Stimulated activated CD4-positive, alpha-beta T cell treated with anti-CD3 and anti-CD28 coated beads, Interleukin-12 subunit alpha, Interleukin-12 subunit beta, amount 100 ng/mL, for 24 hours (primary cell): ENCODE measurements at places on chromosomes 3 and 15.

GRCh38 chr3:195696632-195697278 is 24.0 kb upstream of the MUC20 start:
- DNase-seq, result no peak

- no peak for DNase-seq
Observed at GRCh38 chr3:105349684-105350387, 16.9 kb upstream of the ALCAM start.

GRCh38 chr3:11691767-11692531 is 48.2 kb upstream of the VGLL4 start:
- no peak for DNase-seq

GRCh38 chr3:74271541-74271940 is 342.9 kb downstream of the CNTN3 start:
- no peak for DNase-seq

DNA sequence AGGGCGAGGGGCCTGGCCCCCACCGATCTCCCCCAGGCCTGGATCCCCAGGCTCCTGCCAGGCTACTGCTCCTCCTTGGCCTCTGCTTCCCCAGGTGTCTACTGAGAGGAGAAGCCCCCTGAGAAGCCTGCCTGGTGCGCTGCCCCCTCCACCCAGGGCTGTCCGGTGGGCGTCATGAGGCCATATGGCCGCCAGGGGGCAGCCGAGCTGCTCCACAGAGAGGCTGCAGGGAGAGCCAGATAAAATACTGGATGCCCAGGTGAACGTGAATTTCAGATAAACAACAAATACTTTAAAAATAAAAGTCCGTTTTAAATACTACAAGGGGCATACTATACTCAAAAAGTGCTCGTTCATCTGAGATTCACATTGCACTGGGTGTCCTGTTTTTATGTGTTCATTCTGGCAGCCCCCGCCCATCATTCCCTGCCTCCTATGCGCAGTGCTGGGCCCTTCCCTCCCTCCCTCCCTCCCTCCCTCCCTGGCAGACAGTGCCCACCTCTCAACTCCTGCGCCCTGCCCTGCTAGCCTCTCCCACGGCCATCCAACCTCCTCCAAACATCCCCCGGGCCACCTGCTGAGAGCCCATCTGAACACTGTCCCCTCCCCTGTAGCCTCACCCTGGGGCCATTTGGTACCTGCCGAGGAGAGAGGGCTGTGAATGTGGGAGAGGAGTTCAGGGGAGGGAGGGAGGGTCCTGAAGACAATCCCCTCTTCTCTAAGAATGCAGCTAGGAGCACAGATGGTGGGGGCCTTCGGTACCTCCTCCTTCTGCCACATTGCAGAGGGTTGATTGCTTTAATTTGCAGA is 29.6 kb downstream of the PSTPIP1 start:
- DNase-seq, result no peak

GRCh38 chr3:142319094-142319493 is 93.7 kb upstream of the GK5 start:
- no peak for DNase-seq

DNA sequence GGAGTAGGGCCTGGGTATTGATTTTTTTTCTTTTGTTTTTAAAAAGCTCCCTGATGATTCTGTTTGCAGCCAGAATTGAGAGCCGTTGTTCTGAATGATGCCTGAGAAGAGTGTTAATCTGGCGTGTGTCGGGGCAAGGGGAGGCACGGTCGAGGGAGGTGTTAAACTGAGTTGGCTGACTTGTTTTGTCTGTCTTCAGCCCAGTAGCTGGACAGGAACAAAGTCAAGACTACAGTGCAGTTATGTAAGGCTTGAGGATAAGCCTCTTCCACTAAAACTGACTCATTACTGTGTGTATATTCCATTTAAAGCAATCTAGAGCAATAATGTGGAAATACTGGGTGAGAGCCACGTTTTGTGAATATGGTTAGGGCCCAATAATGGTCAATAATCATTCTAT is 119.0 kb upstream of the DLG1 start:
- DNase-seq, result no peak

DNA sequence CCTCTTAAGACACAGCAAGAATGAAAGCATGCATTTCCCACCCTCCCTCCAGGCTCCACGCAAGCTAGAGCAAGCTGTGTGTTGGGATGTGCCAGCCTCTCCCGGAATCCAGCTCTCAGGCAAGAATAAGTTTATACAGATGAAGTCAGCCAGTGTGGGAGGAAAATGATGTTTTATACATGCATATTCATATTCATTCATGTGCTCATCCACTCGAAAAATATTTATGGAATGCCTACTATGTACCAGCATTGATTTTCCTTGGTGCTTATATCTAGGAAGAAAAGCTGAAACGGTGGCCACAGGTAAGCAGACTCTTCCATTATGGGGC is 62.7 kb downstream of the KLHL6 start:
- DNase-seq, result no peak

GRCh38 chr15:69891606-69892005 is 206.1 kb downstream of the TLE3 start:
- DNase-seq, result no peak

GRCh38 chr3:70532806-70533205 is 220.4 kb upstream of the MDFIC2 start:
- DNase-seq, result no peak

DNA sequence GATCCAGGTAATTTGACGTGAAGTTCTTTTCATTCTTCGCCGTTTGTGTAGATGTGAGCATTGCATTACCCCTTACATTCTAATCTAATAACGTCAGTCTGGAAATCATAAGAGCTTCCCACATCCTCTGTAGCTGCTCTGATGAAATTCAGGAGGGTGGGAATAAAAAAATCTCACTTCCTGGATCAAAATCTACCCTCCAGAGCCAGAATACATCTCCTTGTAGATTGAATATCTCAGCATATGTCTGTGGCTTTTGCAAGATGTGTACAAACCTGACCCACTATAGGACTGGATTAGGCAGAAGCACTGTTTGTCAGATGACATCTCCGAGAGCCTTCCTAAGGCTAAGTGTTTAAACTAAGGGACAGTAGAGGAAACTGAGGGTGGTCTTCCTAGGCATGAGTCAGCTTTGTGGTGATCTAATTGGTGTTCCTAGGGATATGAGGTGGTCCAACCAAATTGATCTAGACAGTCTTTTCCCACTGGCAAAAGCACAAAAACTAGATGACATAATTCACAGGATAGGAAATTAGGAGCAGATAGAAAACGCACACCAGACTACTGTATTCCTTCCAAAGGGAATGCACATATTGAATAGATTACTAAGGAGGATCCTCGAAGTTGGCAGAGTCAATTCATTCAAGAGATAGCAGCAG is 216.3 kb upstream of the LRTM1 start:
- DNase-seq, result no peak

- DNase-seq, result no peak
Observed at GRCh38 chr3:89932882-89933281, 825.5 kb downstream of the EPHA3 start.

- no peak for DNase-seq
Observed at GRCh38 chr3:188594139-188594538, 440.2 kb downstream of the LPP start.

GRCh38 chr3:123328851-123329635 is 119.8 kb downstream of the ADCY5 start:
- peak; percentile 74 for DNase-seq

DNA sequence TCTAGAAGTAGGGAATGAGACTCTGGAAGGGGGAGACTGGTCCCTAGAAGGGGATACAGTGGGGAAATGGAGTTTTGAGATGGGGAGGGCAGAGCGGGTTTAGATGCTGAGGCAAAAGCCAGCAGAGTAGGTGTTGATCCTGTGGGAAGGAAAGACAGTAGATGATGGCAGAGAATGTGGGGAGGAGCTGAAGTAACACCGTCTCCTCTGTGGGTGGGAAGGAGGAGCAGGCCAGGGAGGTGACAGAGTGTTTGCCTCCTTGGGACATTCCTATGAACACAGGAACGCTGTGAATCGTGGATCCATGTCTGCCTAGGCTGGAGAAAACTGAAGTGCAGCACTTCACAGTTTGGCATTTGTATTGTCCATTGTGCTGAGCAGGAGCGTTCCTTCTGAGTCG is 20.4 kb downstream of the GRK7 start:
- DNase-seq, result no peak

DNA sequence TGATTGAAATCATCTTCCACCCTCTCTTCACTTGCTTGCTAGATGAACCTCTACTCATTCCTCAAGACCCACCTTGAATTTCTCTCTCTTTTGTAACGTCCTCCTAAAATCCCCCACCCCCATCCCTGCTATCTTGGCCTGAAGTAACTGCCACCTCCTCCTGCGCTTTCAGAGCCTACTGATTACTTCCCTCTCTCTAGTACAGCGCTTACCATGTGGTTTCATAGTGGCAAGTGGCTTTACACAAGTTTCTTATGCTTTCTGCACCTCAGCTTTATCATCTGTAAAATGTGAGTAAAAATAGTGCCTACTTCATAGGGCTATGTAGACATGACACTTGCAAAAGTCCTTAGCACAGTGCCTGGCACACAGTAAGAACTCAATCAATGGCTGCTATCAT is 28.7 kb upstream of the DAZL start:
- DNase-seq, result no peak

DNA sequence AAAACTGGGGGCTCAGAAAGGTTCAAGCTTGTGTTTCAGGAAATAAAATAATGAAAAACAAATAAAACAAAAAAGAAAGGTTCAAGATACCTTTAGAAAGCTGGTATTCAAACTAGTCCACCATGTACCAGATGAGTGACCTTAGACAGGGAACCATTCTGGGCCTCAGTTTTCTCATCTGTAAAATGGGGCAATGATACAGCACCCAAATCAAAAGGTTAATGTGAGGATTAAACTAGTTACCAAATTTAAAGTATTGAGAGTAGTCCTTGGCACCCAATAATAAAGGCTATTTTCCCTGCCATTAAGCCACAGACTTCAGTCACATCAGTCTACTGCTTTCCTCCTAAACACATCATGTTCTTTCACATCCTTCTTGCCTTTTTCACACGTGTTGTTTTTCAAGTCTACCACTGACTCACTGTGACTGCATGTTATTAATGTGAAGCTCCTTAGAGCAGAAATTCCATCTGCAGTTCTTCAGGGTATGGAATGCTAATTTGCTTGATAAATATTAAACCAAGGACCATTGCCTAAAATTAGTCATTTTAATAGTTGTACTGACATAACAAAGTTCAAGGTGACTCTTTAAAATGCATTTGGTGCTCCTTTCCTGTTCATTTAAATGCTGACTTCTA is 19.9 kb downstream of the TAMM41 start:
- no peak for DNase-seq

GRCh38 chr15:65630760-65631159 is 9.0 kb downstream of the SLC24A1 start:
- DNase-seq, result no peak
